ENCODE measurements at places on chromosomes 1 and 21.

- no peak for DNase-seq
Measured at GRCh38 chr1:183089025-183089639, 65.9 kb downstream of the LAMC1 start.

DNA sequence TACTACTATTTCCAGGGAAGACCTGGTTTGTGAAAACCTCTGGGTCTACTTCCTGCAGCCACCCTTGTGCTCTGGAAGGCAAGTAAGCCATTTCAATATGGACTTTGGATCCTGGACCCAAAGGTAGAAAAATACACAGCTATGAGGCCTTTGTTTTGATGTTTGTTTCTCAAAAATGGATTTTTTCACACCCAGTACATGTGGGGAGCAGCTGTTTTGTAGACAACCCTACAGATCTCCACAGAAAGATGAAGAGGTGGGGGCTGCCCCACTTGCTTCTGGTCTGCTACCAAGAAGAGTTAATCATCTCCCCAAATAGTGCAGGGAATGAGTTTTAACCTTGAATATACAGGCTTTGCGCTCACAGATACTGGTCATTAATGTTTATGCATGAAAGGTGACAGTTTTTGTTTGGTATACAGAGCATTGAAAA, 29.2 kb downstream of the ZNF281 start:
- DNase-seq: no peak

DNA sequence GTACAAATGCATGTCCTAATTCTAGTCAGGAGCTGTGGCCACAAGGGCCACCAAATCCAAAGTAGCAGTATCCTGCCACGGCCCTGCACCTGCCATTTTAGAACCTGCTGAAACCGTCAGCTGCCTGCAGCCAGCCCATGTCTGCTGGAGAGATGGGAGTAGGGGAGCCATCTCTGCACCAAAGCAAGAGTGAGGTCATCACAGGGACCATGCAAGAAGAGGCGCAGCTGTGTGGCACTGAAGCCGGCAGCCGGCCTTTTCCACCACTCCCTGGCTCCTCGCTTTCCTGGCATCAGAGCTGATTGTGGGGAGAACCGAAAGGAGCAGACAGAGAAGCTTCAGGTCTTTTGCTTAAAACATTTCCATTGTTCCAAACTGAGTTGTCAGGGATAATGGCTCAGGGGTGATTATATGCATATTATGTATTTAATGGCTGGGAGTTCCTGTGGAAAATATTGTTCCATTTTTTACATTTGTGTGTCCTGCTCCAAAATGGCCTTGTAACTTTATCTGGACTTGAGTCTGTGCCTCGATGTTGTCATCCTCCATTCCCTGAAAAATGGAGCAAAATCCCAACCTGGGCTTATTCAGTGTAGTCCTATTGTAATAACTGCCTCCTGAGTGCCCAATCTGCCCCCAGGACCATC, 18.7 kb upstream of the NBL1 start:
- DNase-seq: no peak

- no peak for DNase-seq
Measured at GRCh38 chr1:211037095-211037494, 96.9 kb downstream of the KCNH1 start.

GRCh38 chr21:31576428-31576827, 83.1 kb upstream of the SOD1 start:
- no peak for DNase-seq

DNA sequence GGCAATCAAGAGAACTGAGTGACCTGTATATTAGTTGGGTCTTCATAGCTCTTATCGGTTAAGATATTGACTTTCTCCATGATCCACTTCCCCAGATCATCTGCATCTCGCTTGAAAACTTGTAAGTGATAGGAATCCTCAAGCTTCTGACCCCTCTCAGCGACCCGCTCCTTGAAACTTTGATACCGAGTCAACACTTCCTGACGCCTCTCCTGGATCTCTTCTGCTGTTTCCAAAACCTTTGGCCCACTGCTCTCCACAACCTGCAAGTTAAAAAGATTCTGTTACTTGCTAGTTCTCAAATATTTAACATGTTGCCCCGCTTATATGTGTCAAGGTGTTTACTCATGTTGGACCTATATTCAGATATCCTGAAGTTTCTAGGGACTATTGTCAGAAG, 1.4 kb downstream of the SPTA1 start:
- no peak for DNase-seq

DNA sequence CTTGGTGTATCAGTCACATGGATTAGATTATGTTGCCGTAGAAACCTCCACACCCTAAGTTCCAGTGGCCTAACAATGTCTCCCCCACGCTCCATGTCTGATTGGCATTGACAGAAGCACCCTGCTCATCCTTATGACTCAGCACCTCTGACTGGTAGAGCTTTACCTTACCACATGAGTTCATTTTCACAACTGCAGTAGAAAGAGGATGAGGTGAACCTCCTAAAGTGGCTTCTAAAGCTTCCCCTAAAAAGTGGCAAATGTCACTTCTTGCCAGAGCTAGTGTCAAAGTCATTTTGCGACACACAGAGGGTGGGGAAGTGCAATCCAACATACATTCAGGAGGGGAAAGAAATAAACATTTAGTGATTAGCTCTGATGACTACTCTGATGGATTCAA, 30.6 kb upstream of the LYPD8 start:
- no peak for DNase-seq

- DNase-seq: no peak
Measured at GRCh38 chr1:209162651-209163050, 420.9 kb upstream of the CAMK1G start.

DNA sequence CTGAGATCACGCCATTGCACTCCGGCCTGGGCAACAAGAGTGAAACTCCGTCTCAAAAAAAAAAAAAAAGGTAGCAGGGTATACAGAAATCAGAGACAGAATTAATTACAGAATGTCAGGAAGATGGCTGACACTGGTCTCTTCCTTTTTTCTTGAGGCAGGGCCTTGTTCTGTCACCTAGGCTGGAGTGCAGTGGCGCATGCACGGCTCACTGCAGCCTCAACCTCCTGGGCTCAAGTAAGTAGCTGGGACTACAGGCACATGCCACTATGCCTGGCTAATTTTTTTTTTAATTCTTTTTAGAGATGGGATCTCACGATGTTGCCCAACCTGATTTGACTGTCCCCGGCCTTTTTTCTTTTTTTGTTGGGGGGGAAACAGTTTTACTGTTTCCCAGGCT, 16.4 kb downstream of the RNU5D-1 start:
- DNase-seq: no peak

GRCh38 chr1:13682444-13682843, 17.5 kb upstream of the PRDM2 start:
- DNase-seq: no peak

DNA sequence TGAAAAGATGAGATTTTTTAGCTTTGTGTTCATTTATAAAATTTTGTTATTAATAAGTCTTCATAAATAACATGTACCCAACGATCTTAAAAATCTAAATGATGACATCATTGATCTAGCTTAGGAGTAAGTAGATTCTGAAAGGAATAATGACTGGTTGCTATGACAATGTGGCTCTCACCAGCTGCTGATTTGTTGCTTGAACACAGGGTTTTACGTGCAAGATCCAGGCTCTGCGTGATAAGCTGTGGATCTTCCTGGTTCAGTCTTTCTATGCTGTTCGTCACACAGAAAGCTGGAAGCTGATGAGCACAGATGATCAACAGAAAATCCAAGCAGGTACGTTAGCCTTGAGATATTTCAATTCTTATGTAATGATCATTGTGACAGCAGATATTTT, 49.1 kb upstream of the C1orf146 start:
- no peak for DNase-seq

- DNase-seq: no peak
Measured at GRCh38 chr1:4675454-4676186, 21.2 kb downstream of the AJAP1 start.

GRCh38 chr1:65164633-65165032, 16.6 kb downstream of the AK4 start:
- DNase-seq: no peak

DNA sequence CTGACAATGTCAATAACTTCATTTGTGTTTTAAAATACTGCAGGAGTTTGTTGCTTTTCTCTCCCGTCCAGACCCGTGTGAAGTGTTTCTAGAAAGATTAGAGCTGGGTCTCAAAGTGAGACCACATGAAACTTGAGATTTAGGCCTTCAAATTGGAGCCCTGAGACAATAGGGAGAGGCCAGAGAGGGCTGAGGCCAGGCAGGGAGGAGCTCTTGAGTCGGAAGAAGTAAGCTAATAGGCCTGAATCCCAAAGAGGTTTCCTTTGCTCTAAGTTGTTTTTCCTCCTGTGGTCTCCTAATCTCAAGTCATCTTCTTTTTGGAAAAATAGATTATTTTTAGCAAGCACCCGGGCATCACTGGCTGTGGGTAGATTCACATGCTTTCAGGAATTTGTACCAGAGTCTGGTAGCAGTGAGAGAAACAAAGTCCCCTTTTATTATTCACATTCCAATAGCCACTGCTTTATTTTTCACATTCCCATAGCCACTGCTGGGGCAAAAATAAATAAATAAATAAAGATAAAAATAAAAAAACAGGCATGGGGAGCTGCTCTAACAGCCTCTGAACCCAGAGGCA, 25.6 kb downstream of the CD244 start:
- DNase-seq: no peak

DNA sequence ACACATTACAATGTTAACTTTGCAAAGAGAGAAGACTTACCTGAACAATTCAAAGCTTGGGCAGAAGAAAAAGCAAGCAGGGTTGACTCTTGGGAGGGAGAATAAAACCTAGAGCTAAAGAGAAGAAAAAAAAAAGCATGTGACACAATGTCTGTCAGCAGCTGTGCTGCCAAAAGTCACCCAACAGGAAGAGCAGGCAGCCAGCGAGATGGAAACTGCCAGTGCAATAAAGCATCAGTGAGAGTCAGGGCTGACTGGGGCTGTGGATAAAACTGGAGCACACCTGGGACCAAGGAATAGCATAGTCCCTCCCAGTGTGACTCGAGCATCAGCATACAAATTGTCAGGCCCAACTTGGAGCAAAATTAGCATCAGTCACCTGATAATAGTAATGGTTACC, 65.0 kb upstream of the SLC22A15 start:
- DNase-seq: peak; percentile 25

DNA sequence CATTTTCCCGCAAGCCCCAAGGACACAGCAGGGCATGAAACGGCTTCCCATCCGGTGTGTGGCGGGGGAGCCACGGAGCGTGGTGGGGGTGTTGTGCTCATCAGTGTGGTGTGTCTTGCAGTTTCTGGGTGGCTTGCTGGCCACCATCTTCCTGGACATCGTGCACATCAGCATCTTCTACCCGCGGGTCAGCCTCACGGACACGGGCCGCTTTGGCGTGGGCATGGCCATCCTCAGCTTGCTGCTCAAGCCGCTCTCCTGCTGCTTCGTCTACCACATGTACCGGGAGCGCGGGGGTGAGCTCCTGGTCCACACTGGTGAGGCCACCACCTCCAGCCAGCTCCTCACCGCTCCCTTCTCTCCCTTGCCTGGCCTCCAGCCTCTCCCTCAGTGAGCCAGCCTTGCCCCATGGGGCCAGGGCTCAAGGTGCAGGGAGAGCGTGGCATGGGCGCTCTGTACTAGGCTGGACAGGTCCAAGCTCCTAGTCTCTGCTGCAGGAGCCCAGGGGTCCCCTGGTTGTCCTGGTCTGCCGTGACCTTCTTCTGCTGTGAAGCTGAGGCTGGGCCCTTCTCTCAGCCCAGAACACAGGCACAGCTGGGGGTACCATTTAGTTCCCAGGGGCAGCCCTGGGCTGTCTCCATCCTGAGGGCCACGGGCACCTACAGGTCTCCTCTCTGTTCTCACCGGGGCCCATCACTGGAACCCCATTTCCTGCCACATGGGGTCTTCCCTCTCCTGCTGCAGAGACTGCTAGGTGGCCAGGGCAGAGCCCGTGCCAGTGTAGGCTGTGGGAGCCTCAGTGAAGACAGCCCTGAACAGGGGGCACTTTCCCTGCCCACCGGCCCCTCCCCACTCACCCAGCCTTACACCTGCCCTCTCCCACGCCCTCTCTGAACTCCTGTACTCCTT, 12.6 kb downstream of the AGTRAP start:
- no peak for DNase-seq

DNA sequence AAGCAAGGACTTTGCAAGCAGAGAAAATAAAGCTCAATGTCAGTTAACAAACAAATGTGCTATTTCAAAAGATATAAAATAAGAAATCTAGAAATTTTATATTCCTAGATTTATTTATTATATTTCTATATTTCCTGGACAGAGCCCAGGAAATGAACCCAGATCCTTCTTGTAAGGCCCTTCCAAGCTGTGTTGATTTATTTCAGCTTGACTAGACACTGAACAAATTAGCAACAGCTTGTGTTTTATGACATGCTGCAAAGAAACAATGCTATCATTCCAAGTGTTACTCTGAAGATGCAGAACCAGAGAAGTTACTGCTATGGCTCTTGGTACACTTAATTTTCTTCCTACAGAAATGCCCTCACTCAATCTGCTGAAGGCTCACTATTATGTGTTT, 6.2 kb downstream of the TGFBR3 start:
- DNase-seq: peak; percentile 36

DNA sequence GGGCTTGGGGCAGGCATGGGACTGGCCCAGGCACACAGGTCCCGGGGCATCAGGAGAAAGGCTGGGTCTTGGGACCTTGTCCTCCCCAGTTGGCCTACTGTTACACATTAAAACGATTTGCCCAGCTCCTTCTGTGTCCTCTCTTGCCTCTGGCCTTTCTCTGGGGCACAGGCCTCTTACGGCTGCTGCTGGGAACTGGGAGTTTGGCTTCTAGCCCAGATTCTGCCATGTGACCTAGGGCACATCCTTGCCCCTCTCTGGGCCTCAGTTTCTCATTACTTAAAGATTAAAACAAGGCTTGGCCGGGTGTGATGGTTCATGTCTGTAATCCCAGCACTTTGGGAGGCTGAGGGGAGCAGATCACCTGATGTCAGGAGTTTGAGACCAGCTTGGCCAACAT, 14.0 kb downstream of the KDF1 start:
- DNase-seq: no peak

GRCh38 chr1:44664730-44665370, 9.4 kb downstream of the TMEM53 start:
- DNase-seq: no peak

DNA sequence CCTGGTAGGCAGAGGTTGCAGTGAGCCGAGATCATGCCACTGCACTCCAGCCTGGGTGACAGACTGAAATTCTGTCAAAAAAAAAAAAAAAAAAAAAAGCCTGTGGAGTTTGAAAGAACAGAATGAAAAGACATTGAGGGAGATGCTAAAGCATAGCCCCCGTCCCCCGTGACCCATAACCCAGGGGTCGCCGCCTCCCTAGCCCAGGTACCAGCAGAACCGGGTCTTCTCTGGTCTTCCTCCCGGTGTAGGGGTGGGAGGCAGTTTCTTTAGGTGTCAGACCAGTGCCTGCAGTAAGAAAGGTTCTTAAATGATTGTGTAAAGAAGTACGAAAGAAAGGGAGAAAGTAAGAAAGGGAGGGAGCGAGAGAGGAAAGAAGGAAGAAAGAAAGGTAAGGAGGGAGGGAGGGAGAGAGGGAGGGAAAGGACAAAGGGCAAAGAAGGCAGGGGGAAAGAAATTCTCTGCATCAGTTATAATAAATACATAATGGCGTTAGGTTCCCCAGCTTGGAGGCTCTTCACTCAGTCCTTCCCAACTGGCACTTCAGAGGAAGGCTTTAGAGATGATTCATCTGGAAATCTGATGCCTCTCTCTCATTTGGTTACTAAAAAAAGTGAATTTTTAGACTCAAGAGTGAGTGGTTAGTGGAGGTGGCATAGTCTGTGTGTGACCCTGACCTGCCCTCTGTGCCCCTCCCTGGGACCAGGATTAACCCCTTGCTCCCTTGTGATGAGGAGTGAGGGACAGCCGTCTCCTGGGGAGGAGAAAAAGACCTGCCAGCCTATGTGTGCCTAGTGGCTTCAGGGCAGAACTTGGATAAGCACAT, 1.1 kb downstream of the IL24 start:
- no peak for DNase-seq
